Activated T-cell treated with anti-CD3 and anti-CD28 coated beads for 1 hour (primary cell): ENCODE measurements at places on chromosomes 7 and 10.

- no peak for DNase-seq
These were observed 42.9 kb downstream of the CHRM2 start for GRCh38 chr7:136911344-136911743.

DNA sequence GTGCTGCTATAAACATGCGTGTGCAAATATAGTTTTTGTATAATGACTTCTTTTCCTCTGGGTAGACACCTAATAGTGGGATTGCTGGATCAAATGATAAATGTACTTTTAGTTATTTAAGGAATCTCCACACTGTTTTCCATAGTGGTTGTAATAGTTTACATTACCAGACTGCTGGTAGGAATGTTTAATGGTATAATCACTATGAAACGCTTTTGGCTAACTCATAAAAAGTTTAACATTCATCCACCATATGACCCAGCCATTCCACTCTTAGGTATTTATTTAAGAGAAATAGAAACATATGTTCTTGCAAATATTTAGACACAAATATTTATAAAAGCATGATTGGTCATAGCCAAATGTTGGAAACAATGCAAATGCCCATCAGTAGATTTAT lies 32.1 kb upstream of the TFEC start:
- no peak for DNase-seq

DNA sequence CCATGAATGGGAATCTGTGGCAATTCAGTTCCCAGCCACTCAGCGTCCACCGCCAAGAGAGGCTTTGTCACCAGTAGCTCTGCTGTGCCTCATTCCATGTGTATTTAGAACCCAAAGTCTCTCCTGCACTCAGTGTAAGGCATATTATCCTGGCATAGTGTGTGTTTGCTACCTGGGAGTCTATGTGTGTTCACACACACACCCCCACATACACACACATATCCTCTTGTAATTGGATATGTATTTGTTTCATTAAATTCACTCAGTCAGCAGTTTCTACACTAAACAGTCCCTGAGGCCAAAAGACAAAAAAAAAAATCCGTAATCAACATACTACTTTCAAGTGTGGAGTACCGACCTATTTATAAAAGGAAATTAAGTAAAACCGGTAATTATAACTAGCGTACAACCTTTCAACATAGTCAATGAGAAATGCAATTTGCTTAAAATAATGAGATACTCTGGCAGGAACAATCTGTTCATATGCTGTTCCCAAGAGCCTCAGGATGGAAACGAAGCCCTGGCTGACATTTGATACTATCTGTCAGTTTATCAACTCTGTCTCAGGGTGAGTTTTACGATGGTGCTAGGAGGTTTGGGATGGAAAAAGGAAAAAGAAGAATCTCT lies 425.8 kb upstream of the CELF2 start:
- DNase-seq = no peak

DNA sequence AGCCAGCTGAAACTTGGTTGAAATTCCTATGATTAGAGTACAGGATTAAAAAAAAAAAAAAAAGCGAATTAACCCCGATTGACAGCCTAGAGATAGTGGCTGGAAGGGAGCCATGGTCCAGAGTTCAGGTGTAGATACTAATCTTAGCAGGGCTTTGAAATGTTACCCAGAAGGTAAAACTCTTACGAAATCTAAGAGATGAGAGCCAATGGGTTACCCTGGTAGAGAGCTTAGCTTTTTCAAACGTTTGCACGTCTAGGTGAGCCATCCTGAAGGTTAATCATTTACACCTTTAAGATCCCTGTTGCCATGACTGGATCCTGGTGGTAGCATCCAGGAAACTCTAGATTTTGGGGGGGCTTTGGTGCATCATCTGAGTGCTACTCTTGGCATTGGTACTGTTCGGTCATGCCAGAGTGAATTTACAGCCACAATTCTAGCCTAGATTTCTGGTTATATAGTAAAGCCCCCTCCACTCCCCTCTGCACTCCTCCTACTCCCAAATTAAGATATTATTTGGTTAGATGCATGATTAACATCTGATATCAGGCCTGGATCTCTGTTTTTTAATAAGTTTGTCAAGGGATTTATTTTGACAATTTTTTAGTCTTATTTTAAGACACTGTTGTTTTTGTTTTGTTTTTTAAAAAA lies 1.2 kb downstream of the AGFG2 start:
- no peak for DNase-seq

DNA sequence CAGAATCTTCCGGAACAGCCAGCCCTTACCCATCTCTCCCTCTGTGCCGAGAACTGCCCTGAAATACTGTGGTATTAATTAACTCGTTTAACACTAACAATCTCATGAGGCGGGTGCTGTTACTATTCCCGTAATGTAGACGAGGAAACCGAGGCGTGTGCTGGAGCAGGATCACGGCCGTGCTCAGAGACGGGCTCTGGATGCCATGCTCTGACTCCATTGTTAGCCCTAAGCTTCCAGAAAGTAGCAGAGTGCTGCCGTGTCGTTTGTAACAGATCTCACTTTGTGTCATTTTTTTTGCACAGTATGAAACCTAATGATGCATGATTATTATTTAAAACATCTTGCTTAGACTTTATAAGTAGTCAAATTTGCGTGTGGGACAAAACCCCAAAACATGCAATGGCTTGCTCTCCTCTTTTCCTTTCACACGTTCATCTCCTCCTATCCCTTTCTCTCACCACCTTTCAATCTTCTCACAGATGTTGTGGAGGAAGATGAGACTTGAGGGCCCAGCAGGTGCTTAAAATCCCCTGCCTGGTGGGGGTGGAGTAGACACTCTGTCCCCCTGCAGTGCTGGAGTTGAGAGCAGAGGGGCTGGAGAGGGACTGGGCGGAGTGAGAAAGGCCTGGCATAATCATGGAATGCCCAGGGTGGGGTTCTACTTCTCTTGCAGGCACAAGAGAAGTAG lies 482 bp upstream of the ACTR3C start:
- DNase-seq = no peak
